ENCODE measurements at places on chromosomes 6 and 20.
A peak's percentile ranks its signal among the peaks of the same experiment; 100 is the strongest.

GRCh38 chr6:169864148-169865020 is 113.0 kb downstream of the ERMARD start:
- DNase-seq: no peak

GRCh38 chr6:103870970-103871369 is 988.7 kb downstream of the HACE1 start:
- DNase-seq: no peak

GRCh38 chr6:41190791-41191190 is 10.2 kb downstream of the TREML2 start:
- DNase-seq: no peak

DNA sequence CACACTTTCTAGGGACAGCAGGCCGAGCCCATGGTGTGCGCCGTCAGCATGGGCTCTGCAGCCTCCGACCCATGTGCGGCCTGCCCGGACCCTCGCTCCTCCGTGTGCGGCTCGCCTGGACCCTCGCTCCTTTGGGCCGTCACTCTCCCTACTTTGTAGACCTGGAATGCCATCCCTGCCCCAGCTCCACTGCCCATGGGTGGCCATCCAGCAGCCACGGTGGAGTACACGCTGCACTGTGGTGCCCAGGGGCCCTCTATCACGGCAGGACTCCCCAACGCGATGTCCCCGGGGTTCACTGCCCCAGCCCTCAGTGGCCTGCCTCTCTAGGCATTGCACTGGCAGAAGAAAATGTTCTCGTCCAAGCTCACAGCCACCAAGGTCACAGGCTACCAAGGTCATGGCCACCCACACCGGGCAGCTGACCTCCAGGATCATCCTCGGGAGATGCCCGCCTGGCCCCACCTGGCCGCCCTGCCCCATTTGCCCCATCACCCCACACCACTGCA is 24.1 kb upstream of the MRGBP start:
- no peak for DNase-seq

- no peak for DNase-seq
Measured at GRCh38 chr20:54167909-54168872, 5.6 kb downstream of the CYP24A1 start.

DNA sequence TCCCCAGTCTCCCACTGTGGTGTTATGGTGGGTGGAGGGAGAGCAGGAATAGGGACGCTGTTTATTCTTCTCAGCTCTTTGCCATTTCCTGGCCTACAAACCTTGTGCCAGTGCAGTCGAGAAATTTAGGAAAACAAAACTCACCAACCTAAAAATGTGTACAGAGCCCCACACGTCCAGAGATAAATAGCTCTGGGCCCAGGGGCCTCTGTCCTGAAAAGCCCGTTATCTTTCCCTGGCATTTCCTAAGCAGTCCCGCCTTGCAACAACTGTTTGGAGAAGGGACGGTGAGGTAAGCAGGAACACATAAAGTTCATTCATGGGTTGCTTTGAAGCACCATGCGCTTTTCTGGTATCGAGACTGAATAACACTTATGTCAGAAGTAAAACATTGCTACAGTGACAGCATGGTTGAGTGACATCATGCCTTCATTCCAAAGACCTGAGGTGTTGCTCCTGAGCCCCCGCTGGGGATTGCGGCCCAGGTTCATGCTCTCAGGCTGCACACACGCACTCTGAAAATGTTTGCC is 80.1 kb upstream of the NXT1 start:
- DNase-seq: no peak

GRCh38 chr6:42095776-42096541 is 45.6 kb downstream of the TAF8 start:
- DNase-seq: no peak

DNA sequence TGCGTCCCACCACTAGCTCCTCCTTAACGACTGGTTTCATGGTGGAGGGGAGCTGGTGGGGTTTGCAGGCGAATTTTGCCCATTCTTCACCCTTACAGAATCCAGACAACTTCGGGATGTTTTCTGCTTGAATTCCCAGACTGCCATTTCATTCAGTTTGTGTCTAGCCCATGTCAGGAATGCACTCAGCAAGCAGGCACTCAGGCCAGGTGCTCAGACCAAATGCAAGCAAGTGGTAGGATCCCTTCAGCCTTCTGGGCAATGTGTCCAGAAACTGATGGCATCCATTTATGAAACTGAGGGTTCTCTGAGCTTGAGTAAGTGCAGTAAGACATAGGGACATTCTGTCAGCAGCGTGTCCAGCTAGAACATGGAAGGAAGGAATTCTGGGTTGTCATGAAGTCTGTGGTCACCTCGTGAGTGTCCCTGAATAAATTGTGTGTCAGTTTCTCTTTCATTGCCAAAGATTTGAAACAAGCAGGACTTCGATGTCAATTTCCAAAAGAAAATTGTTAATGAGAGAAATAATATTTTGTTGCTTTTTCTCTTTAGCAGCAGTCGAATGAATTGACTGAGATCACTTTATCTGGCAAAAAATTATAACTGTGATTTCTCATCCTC is 21.8 kb upstream of the DACT2 start:
- no peak for DNase-seq

- no peak for DNase-seq
Measured at GRCh38 chr6:38909015-38909730, 139.4 kb upstream of the GLP1R start.

GRCh38 chr20:23508449-23509229 is 17.7 kb downstream of the CST8 start:
- DNase-seq: no peak

DNA sequence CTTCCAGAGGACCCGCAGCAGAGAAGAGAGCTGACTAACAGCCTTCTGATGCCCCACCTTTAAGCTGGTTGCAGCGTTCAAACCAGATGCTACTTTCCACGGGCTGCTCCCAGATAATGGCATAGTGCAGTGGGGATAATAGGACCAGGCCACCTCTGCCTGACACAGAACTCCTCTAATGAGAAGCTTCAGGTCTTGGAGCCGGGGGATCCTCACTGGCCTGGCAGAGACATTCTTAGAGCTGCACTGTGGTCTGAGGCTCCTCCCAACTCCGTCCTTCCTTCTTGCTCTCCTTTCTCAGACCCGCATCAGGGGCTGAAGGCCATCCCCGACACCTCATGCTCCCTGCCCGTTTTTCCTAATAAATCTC is 206.6 kb upstream of the MARCKS start:
- no peak for DNase-seq

DNA sequence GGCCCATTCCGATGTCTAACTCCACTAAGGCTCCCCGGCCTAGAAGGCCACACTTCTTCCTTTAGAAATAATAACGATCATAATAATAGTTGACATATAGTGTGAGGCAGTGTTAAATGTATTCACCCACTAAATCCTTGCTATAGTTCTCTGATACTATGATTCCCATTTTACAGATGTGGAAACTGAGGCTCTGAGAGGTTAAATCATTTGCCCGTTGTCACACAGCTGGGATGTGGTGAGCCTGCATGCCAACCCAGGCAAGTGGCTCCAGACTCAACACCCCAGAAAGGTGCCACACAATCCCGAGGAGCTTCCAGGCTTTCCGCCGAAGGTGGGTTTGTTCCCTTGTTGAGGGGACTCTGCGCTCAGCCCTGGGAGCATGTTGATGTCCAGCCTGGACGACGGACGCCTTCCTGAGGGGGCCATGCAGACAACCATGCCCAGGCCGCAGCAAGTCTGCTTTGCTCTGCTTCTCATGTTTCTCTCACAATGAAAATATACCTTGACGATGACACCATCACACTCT is 104.6 kb upstream of the CDYL start:
- DNase-seq: no peak

- DNase-seq: peak; percentile 32
Measured at GRCh38 chr6:43033496-43034189, 12.2 kb downstream of the RRP36 start.

DNA sequence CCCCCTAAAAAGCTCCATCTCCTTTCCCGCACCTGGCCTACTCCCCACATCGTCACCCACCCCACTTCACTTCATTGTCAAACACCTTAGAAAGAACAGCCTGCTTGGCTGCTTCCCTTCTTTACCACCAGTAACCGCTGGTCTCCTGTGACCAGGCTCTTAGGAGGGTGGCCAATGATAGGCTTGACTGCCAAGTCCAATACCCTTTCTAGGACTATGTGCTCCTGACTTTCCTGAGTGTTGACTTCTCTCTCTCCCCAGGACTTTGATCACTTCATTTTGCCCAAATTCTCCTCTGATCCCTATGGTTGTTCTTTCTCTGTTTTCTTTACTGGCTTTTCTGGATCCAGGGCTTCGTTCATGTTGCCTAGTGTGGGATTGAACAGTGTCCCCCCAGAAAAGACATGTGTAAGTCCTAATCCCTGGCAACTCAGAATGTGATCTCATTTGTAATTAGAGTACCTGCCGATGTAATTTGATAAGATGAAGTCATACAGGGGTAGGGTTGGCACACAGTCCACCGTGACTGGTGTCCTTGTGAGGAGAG is 254.0 kb downstream of the GMDS start:
- DNase-seq: no peak

DNA sequence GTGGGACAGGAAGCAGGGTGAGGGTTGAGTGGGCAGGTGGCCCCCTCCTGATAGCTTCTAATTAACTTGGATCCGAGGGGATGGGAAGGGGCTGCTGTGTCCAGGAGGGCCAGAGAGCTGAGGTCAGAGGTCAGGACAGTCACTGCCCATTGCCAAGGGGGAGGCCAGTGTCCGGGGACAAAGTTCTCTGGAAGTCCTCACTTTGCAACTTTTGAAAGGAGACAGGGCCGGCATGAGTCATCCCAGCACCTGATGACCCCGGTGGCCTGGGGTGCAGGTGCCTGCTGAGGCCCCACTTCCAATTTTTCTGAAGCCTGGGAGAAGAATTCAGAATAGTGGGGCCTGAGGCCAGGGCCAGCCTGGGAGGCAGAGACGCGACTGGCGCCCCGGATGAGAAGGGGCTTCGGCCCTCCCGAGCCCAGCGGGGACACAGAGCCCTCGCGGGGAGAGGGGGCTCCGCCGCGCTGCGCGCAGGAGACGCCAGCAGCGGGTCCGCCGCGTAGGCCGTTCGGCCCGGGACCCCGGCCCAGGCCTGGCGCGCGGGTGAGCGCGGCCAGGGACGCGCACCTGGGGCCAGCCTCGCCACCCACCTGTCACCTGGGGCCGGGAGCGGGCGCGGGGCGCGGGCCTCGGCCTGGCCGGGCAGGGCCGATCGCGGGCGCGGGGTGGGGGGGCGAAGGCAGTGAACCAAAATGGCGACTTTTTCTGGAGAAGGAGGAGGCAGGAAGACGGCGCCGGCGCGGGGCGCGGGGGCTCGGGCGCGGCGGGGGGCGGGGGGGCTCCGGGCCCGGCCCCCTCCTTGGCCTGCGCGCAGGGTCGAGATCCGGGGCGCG is 586 bp downstream of the ZNF512B start:
- DNase-seq: no peak

DNA sequence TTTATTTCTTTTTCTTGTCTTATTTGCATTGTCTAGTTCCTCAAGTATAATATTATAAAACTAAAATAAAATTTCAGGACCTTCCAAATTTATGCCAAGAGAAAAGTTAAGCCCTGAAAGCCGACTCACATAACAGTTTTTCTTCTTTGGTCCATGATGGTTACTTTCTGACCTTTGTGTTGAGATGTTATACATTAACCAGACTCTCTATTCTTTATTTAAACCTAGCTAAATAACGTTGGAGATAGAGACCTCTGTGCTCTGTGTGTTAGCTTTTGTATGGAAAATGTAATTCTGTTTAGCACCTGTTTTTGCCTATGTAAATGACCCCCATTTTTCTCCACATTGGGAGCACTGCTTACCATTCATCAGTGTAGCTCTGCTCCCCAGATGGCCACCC is 352.4 kb downstream of the CD109 start:
- no peak for DNase-seq

DNA sequence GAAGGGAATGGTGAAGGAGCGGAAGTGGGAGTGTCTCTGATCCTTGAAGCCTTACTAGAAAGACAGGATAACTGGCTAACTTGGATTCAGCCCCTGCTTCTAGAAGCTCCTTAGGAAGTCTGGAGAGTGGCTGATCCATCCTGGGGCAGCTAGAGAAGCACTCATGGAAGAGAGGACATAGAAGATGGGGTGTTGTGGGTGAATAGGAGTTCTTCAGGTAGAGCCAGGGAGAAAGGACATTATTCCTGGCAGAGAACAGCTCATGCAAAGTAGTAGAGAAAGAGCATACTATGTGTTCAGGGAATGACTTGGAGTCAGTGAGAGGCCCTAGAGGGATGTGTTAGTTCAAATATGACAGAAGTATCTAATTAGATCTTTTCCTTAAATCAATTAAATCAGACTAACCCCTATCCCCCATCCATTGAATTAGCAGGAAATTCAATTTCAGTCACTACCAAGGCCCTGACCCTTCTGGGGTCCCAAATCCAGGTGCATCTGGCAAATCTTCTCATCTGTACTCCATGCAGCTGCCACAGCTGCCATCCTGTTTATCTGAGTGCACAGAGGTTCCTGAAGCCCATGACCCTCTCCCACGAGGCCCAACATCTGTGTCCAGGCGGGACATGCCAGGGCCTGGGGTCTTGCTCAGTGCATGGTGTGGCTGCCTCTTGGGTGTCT is 130.7 kb downstream of the DHX35 start:
- DNase-seq: no peak

GRCh38 chr6:96862560-96862959 is 25.3 kb upstream of the GPR63 start:
- no peak for DNase-seq

- DNase-seq: peak; percentile 82
Measured at GRCh38 chr6:159989492-159990480, 20.9 kb downstream of the IGF2R start.

GRCh38 chr6:126253431-126253830 is 86.5 kb upstream of the CENPW start:
- DNase-seq: no peak

DNA sequence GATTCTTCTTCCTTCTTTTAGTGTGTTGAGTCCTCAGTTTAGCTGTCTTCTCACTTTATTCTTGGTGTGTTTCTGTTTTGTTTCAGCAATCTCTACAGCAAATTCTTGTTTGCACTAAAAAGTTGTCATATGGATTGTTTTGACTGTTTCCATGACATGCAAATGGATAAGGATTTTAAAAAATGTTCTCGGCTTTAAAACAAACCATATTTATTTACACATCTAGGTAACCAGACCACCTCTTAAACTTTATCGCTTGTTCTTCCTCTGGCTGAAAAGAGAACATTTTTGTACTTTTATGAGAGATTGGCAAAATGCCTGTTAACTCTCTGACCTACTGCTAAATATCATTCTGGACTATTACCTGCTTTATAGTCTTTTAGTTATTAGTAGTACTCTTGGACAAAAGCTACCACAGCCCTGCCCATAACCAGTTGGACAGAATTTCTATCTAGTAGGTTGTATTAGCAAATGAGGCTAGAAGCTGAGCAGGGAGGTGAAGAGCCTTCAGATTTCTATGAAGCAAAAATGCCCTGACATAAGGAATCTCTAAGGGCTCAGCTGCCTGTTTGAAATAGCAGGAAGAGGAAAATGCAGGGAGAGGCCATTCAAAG is 268.3 kb downstream of the CD109 start:
- no peak for DNase-seq

GRCh38 chr6:11217360-11218101 is 14.9 kb downstream of the NEDD9 start:
- DNase-seq: no peak

Data from inflammatory macrophage treated with lipopolysaccharide for 4 hours (primary cell).